ENCODE measurements at places on chromosomes 3 and 15.

- DNase-seq: peak; percentile 92
Observed at GRCh38 chr15:45200001-45200798, 12.4 kb upstream of the SHF start.

DNA sequence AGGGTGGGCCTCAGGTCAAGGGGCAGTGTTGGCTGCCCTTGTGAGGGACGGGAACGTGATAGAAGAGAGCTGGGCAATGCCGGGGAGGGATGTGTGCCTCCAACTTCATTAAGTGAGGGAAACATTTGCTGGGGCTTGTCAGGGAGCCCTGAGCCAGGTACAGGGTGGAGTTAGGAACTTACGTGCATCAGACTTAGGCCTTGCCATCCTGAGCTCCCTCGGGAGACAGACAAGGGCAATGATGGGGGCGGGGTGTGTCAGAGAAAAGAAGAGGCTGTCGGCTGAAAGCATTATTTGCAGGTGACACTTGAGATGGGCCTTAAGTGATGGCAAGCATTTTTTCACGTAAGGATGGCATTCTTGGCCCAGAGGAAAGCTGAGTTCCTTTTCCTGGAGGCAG is 1.6 kb downstream of the FAM131A start:
- DNase-seq: no peak

DNA sequence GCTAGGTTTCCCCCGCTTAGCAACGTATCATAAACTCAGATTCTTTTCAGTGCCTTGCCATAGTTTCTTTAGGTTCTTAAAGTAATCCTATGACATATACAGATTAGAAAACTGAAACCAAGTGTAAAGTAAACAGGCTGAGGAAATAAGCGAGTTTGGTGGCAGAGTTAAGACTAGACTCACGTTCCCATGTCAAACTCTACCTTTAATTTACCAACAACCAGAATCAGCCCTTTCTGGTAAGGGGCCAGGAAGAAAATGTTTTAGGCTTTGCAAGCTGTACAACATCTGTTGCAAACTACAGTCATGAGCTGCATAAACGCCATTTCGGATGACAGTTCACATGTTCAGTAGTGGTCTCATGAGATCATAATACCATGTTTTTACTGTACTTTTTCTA is 128.0 kb upstream of the PRICKLE2 start:
- DNase-seq: no peak

GRCh38 chr15:29952225-29952624 is 130.0 kb upstream of the TJP1 start:
- no peak for DNase-seq

- no peak for DNase-seq
Observed at GRCh38 chr3:172918165-172918564, 167.6 kb downstream of the ECT2 start.
